ENCODE measurements at places on chromosomes 7 and 10. TPM values are rescaled to one million over a fixed set of nuclear protein-coding genes. Genes with fewer than 3 reads are reported as not detected.

The TMEM176A gene
- not detected for total RNA-seq

The ZNF212 gene
- 19.5 TPM for total RNA-seq

The ADAMTS14 gene
- total RNA-seq, result 0.06 TPM

The ASIC3 gene
- total RNA-seq, result 9.0 TPM

The GRID2IP gene
- 0.32 TPM for total RNA-seq

The CALHM3 gene
- total RNA-seq, result not detected

The TFEC gene
- 0.05 TPM for total RNA-seq

The CTAGE15 gene
- total RNA-seq, result 2.7 TPM

The STEAP2 gene
- total RNA-seq, result 0.24 TPM
